T-helper 1 cell (primary cell): ENCODE measurements at places on chromosomes 3 and 15.

DNA sequence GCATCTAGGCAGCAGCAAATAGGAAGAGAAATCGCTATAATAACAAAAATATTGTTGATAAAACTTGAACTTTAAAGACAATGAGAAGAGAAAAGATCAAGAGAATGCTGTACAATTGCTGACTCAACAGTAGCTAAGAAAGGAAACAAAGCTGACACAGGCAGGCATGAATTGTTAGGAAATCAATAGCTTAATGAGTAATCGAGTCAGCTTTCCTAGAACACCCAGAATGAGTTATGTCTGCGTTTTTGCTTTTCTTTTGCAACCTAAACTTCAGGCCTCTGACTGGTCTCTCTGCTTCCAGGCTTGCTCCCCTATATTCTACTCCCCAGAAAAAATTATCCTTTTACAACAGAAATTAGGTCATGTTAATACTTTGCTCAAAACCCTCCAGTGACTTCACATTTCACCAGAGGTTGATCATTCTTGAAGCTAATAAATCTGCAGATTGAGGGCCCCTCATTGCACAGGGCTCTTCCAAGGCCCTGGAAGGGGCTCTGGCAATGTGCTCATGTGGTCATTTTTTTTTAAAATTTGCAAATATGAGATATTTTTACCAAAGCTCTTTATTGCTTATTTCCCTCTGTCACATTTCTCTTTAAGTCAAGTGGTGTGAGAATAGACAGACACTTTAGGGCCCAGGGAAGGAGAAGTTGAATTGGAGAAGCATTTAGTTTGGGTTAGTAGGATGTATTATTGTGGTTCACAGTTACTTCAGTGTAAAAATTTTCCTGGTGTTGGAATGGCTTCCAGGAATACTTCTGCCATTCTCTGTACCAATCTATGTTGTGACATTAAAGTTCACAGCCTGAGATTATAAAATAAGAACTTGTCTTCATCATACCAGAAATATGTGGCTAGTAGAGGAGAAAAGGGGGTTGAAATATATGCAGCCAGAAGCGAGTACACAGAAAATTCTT is 116.3 kb downstream of the TMCO5A start:
- no peak for DNase-seq

DNA sequence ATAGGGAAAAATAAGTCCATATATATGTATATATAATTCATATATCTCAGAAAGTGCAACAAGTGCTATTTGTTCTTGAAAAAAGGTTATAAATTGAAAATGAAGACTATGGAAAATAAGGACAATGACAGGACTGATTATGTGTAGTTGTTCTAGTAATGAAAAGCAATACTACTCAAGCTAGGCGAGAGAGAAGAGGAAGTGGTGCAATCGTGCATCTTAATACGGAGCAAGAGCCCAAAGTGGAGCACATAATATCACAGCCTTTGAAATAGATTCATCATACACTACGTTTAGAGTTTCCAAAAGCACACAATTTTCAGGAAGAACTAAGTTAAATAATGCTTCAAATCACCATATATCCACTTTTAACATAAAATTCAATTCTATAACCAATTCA is 87.9 kb downstream of the ULK4 start:
- no peak for DNase-seq

- no peak for DNase-seq
These were observed 6.6 kb downstream of the STIMATE start for GRCh38 chr3:52890735-52891134.

GRCh38 chr3:185207931-185208746 is 45.7 kb downstream of the EHHADH start:
- no peak for DNase-seq

GRCh38 chr3:20808864-20809263 is 622.9 kb upstream of the SGO1 start:
- DNase-seq, result no peak

DNA sequence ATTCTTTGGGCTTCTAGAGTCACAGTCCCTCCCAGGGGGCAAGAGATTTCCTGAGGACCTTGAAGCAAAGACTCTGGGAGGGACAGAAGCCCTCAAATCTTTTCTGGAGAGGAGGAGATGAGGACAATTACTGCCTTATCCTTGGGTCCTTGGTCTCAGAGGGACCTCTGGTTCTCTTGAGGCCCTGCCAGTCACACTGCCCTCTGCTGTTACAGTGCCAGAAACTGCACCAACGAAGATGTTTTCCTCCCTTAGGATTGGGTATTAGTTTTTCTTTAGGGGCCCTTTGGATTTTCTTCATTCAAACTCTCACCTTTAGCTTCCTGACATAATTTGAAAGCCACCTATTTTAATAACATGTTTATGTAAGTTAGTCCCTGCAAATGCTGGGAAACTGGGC is 58.2 kb upstream of the SCN5A start:
- no peak for DNase-seq

- DNase-seq, result no peak
These were observed 130.7 kb upstream of the TSC22D2 start for GRCh38 chr3:150277444-150277843.

DNA sequence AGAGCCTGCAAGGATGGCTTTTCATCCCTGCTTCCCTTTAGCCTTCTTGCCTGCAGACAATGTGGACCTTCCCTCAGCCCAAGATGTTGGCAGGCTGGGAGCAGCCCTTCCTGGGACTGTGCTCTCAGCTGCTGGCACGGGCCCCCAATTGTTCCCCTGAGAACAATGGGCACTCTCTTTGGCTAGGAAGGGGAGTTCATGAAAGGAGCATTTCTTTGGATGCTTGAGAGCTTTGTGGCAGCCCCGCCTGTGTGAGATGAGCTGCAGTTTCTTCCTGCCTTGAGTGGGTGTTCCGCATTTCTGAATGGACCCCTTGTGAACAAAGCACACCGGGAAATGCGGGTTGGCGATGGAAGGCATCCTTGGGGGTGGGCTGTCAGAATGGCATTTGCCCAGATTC is 35.0 kb upstream of the BSN start:
- DNase-seq, result no peak
